ENCODE measurements at places on chromosomes 4 and X. TPM values are rescaled to one million over a fixed set of nuclear protein-coding genes. Genes with fewer than 3 reads are reported as not detected.

SLC26A1 gene
- total RNA-seq = 0.20 TPM

SLC2A9 gene
- total RNA-seq = 1.2 TPM

ZXDA gene
- 3.7 TPM for total RNA-seq

ABCE1 gene
- 210 TPM for total RNA-seq

PCDH11X gene
- total RNA-seq = not detected

PRRG3 gene
- total RNA-seq = not detected

NPY2R gene
- total RNA-seq = not detected

ADRA2C gene
- not detected for total RNA-seq

SHROOM2 gene
- total RNA-seq = not detected

RENBP gene
- total RNA-seq = 15.7 TPM

RAB40AL gene
- total RNA-seq = 0.21 TPM

NPNT gene
- not detected for total RNA-seq

CHIC1 gene
- total RNA-seq = 5.2 TPM

INTS12 gene
- total RNA-seq = 28.5 TPM

AFM gene
- not detected for total RNA-seq

PNMA6F gene
- not detected for total RNA-seq

CXCL8 gene
- 0.38 TPM for total RNA-seq

NDP gene
- total RNA-seq = not detected
